ENCODE measurements at places on chromosomes 6 and 20. TPM values are rescaled to one million over a fixed set of nuclear protein-coding genes. Genes with fewer than 3 reads are reported as not detected.

DNA sequence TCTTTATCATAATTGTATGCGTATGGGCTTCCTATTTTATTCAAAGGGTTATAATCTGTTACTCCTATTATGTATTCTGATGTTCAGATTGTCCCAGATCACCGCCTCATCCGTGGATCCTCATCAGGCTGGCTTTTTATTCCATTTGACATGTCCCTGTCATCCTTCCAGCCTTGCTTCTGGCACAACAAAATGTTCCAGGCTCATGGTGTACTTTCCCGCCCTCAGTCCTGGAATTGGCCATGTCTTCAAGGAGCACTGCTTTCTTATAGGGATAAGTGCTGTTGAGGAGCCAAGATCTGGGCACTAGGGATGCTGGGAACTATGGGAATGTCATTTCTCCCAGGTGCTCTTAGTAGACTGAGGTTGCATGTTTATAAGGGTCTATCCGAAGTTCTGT, 207.8 kb downstream of the JARID2 start:
- no peak overlapping the region for H3K27ac ChIP-seq
- no peaks in the 10 kb centered on the region for H3K27me3 ChIP-seq
- H3K36me3 ChIP-seq: peaks cover 57% of the 10 kb centered on the region
- no peak for DNase-seq

Gene SIM1
- total RNA-seq: not detected

DNA sequence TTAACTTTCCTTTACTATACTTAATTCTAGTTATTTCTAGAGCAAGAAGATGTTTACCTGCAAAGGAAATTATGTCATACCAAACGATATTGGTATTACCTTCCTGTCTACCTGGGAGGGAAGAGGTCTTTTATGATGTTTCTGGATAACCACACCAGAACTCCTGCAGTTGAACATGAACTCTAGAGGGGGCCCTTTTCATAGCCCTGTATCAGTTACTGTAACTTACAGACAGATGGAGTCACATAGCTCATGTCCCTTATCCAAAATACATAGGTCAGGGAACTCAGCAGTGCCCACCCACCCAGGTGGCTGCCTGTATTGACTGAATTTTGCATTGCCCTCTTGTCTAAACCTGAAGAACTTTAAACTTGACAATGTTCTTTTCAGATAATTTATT, 35.1 kb upstream of the MYL9 start:
- DNase-seq: no peak
- no peaks in the 10 kb centered on the region for H3K27me3 ChIP-seq

- peaks cover 89% of the 10 kb centered on the region for H3K4me1 ChIP-seq
- H3K4me3 ChIP-seq: peak overlapping the region; percentile 3
- peak overlapping the region; percentile 98 for H3K27ac ChIP-seq
- DNase-seq: peak; percentile 45
- H3K36me3 ChIP-seq: peaks cover 77% of the 10 kb centered on the region
These were observed 140.3 kb downstream of the NFATC2 start for GRCh38 chr20:51402201-51402600.

Gene DSP
- 0.05 TPM for total RNA-seq

Gene RNF182
- not detected for total RNA-seq

Gene ARFGEF3
- total RNA-seq: 1.6 TPM

Gene CCR6
- 3.4 TPM for total RNA-seq

DNA sequence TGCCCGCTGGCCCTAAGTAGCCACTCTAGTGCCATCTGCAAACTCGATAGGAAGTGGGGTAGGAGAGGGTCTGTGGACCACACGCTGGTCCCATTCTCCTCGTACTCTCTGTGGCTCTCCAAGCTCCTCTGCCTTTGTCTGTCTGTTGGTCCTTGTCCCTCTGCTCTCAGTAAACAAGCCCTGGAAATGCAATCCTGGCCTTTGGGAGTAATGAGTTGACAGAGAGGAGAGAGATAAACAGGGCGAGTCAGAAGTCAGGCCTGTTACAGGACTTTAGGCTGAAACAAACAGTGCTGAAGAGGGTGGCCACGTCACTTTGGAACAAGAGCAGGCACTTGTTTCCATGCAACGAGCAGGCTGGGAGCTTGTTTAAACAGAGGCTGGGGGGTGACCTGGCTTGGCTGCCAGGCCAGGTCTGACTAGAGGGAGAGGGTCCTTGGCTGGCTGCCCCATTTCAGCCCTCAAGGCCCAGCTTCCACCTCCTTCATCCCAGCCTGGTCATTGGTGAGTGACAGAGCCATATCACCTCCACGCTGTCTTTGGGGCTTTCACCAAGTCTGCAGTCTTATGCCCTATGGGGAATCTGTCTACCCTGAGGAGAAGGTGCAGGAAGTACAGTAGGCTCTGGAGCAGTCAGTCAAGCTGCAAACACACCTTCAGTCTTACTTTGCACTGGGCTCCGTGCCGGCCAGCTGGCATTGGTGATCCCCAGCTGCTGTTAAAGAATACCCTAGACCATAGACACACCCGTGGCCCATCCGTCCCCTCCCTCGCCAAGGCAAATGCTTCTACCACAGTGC, 22.6 kb downstream of the FOXP4 start:
- H3K36me3 ChIP-seq: peaks cover 24% of the 10 kb centered on the region
- DNase-seq: no peak
- H3K4me3 ChIP-seq: no peak overlapping the region
- H3K4me1 ChIP-seq: peaks cover 14% of the 10 kb centered on the region

Gene TBXT
- not detected for total RNA-seq

DNA sequence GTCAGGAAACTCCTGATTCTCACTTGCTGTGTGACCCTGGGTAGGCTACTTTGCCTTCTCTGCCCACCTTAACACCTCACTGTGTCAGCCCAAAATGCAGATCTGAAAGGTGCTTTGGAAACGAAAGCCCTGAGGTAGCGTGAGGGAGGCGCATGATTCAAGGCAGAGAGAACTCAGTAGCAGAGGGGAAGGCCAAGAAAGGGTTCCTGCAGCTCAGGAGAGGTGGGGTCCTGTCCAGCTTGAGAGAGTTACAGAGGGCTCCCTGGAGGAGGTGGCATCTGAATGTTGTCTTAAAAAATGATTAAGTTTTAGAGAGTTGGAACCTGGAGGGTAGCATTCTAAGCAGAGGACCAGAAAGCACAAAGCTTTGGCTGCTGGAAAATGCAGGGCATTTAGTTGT, 13.6 kb downstream of the TGM2 start:
- no peak overlapping the region for H3K4me3 ChIP-seq
- peaks cover 10% of the 10 kb centered on the region for H3K4me1 ChIP-seq
- H3K27ac ChIP-seq: no peak overlapping the region
- no peak for DNase-seq
- H3K27me3 ChIP-seq: peaks cover 3% of the 10 kb centered on the region

DNA sequence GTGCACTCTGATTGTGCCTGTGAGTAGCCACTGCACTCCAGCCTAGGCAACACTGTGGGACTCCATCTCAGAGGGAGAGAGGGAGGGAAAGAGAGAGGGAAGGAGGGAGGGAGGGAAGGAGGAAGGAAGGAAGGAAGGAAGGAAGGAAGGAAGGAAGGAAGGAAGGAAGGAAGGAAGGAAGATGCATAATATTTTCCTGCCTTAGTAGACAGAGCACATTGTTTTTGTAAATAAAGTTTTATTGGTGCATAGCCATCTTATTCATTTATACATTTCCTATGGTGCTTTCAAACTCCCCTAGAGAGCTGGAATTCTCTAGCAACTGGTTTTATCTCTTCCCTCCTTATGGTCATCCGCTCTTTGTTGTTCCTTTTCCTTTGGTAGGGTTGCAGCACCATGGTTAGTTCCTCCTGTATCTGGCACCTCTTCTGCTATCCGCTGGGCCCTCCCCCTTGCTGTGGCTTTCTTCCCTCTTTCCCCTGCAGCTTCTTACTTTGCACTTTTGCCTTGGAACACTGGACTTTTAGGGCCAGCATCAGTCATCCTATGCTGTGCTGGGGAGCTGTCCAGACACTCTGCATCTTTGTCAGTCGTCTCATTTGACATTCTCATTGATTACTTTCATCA, 20.2 kb downstream of the GPR6 start:
- H3K27ac ChIP-seq: no peak overlapping the region
- DNase-seq: no peak
- H3K4me3 ChIP-seq: no peak overlapping the region
- peaks cover 34% of the 10 kb centered on the region for H3K27me3 ChIP-seq
- no peaks in the 10 kb centered on the region for H3K4me1 ChIP-seq

Gene TUBB2A
- 1.7 TPM for total RNA-seq

Gene ZNF318
- 11.2 TPM for total RNA-seq

Gene ZNF311
- total RNA-seq: 0.98 TPM

DNA sequence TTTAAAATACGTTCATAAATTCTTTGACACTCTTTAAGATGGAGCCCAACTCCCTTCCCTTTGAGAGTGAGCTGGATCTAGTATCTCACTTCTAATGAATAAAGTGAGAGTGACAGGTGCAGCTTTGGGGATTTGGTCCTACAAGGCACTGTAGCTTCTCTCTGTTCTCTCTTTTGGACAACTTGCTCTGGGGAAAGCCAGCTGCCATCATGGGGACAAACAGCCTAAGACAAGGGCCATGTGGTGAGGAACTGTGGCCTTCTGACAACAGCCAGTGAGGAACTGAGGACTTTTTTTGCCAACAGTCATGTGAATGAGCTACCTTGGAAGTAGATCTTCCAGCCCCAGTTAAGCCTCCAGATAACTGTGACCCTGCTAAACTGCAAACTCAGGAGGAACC, 272.8 kb upstream of the AGPAT4 start:
- H3K4me3 ChIP-seq: no peak overlapping the region
- no peaks in the 10 kb centered on the region for H3K27me3 ChIP-seq
- no peak for DNase-seq
- H3K4me1 ChIP-seq: no peaks in the 10 kb centered on the region

DNA sequence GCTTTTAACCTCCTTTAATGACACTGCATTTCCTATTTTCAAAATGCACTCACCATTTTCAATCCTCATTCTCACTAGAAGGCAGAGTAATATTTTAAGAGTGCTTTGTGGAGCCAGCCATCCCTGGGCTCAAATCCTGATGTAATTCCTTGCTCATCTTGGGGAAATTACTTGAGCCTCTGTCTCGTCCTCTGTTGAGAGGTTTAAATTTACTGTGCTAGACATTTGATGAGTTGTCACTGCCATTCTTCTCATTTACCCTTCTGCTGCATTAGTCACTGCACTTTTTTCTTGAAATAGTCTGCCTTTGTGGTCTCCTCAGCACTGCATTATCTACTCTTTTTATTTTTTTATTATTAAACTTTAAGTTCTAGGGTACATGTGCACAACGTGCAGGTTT, 150.0 kb upstream of the HDDC2 start:
- DNase-seq: no peak
- H3K36me3 ChIP-seq: no peaks in the 10 kb centered on the region
- H3K4me3 ChIP-seq: no peak overlapping the region

- H3K4me3 ChIP-seq: peak overlapping the region; percentile 100
- H3K27ac ChIP-seq: peak overlapping the region; percentile 95
- no peaks in the 10 kb centered on the region for H3K27me3 ChIP-seq
- peak; percentile 40 for DNase-seq
These were observed 833 bp downstream of the RAB5IF start for GRCh38 chr20:36606158-36607066.

DNA sequence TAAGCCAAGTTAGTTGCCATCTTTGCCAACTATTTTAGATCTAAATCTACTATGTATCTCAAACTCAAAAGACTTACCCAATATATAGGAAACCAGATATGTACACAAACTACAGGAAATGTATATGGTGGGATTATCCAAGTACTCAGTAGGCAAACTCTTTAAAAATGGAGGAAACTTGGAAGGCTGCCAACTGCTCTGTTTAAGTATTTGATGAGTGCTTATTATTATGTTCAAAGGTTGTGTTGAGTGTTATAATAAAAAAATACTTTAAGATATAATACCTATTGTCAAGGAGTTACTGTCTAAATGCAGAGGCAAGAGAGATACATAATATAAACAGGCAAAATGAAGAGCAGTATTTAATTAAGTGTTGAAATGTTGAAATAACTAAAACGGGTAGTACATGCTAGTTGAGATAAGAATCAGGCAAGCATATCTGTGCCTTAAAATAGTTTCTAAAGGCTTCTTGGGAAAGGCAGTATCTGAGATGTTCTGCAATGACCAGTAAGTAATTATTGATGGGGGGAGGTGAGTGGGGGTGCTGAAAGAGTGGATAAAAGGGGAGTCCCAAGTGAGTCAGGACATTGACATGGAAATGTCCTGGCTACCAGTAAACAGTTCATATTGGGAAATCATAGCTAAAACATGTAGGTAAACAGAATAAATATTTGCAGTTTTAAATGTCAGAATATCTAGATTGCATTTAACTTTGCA, 6.5 kb upstream of the DST start:
- no peaks in the 10 kb centered on the region for H3K27me3 ChIP-seq
- DNase-seq: no peak
- no peaks in the 10 kb centered on the region for H3K4me1 ChIP-seq
- H3K27ac ChIP-seq: no peak overlapping the region

- no peak overlapping the region for H3K27ac ChIP-seq
- H3K27me3 ChIP-seq: no peaks in the 10 kb centered on the region
- no peaks in the 10 kb centered on the region for H3K36me3 ChIP-seq
- DNase-seq: no peak
- H3K4me3 ChIP-seq: no peak overlapping the region
- H3K4me1 ChIP-seq: no peaks in the 10 kb centered on the region
These were observed 23.3 kb downstream of the VEGFA start for GRCh38 chr6:43793154-43793874.

DNA sequence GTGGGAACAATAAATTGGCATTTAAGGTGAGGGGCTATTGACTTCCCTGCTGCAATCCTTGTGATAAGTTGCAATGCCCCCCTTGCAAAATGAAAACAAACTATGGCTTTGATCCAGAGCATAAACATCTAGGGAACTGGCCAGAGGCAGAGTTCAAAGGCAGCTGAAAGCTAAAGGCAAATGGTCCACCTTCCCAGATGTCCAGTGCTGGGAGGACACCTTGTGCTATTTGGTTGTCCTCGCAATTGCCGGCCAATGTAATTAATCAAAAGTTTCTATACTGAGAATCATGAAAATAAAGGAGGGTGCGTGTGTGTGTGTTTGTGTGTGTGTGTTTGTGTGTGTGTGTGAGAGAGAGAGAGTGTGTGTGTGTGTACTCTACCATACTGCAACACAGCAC, 337.4 kb downstream of the CBLN4 start:
- H3K4me3 ChIP-seq: no peak overlapping the region
- H3K36me3 ChIP-seq: no peaks in the 10 kb centered on the region
- no peak for DNase-seq
- no peak overlapping the region for H3K27ac ChIP-seq

GRCh38 chr6:94953867-94954631, 623.3 kb upstream of the MANEA start:
- H3K36me3 ChIP-seq: no peaks in the 10 kb centered on the region
- DNase-seq: no peak
- H3K4me3 ChIP-seq: no peak overlapping the region
- H3K4me1 ChIP-seq: no peaks in the 10 kb centered on the region
- H3K27ac ChIP-seq: no peak overlapping the region

- H3K27ac ChIP-seq: no peak overlapping the region
- peaks cover 5% of the 10 kb centered on the region for H3K27me3 ChIP-seq
- no peaks in the 10 kb centered on the region for H3K36me3 ChIP-seq
- no peak for DNase-seq
- H3K4me3 ChIP-seq: no peak overlapping the region
- no peaks in the 10 kb centered on the region for H3K4me1 ChIP-seq
These were observed 519.7 kb upstream of the CDH4 start for GRCh38 chr20:60732322-60732721.

Measured in activated CD4-positive, alpha-beta T cell treated with anti-CD3 and anti-CD28 coated beads for 36 hours (primary cell).